ENCODE measurements at places on chromosomes 6 and 20.

GRCh38 chr20:10005885-10006284 is 28.9 kb upstream of the ANKEF1 start:
- no peak for DNase-seq

DNA sequence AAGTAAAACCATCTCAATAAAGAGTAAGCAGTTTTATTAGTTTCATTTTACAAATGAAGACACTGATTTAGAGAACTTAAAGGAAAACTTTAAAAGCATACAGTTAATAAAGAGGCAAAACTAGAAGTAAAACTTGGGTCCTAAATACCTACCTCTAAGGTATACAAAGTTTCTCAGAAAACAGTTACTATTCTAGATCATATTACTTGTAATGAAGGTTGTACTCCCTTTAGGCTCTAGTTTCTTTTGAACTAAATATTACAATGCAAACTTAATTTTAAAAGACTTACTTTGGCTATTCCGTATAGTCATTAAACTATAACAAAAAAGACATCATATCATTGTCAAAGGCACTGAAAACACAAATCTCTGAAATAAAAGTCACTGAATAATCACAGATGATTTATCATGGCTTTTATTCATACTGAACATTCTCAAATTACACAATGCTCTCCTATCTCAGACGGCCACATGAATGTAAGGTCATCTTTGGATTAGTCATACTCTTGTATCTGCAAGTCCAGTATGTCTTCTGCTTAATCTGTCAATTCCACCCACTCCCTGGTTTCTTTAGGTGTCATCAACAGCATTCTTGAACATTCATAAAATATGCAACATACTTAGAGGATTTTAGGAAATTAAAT is 361.6 kb upstream of the RUNX2 start:
- DNase-seq: no peak

GRCh38 chr20:45407067-45407745 is 883 bp upstream of the DBNDD2 start:
- DNase-seq: no peak

DNA sequence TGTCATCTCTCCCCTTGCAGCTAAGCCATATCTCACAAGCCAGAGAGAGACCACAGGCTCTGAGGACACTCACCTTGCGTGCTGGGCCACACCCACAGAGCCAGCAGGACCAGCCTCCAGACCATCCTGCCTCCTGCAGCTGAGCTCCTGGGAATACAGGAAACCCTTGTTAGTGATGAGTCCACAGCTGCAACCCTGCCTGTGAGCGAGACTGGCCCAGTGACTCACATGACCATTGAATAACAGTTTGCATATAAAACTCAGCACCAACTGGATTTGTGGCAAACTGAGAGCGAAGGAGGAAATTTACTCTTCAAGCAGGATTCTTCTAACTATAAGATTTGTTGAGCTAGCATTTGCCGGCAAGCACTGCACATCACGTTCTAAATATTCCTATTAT is 3.0 kb downstream of the THBS2 start:
- no peak for DNase-seq

DNA sequence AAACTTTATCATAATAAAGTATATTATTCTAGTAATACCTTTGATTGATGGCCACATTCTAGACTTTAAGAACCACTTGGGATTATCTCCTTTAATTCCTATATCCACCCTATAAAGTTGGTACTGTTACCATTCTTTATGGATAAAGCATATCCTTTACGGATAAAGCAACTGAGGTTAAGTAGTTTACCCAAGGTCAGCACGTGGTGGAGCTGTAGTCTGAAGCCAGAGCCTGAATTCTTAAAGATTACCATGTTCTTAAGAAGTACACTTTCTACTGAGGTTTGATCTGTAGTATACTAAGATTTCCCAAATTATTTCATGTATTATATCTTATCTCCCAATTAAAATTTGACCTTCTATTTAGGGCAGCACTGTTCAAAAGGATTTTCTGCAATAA is 3.0 kb upstream of the NCOA7 start:
- DNase-seq: no peak

GRCh38 chr6:156783958-156784357 is 6.8 kb downstream of the ARID1B start:
- DNase-seq: no peak

GRCh38 chr20:17995967-17996819 is 27.4 kb downstream of the MGME1 start:
- no peak for DNase-seq

- no peak for DNase-seq
These were observed 43.0 kb downstream of the PRPH2 start for GRCh38 chr6:42679358-42679757.

DNA sequence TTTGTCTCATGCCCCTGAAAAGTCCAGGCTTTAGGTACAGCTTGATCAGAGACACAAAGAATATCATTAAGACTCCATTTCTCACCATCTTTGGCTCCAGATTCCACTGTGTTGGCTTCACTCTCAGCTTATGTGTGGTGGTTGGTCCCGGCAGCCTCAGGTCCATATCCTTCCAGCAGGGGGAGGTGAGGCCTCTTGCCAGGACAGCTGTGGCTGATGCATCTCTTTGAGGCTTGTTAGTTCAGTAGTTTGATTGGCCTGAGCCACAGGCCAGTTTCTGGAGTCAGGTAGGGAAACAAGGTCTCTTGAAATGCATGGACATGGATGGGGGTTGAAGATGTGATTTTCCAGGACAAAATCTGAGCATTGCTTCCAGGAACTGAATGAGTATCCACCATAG is 62.4 kb downstream of the JAG1 start:
- DNase-seq: no peak

DNA sequence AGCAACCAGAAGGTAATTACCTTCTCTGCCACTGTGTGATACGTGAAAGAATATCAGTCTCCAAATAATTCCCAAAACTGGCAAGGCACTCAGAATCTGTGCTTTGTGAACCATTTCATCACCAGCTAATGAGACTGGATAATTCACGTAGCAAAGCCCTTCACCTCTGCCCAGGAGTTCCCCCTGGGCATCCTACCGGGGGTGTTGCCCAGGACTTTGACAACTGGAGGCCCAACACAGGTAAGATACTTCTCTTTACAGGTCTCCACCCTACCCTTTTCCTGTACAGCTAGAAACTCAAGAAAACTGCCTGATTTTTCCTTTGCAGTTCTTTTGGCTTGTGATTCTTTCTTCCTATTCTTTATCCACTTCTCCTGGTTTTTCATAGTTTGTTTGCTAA is 2.7 kb upstream of the CD24 start:
- DNase-seq: no peak

- peak; percentile 13 for DNase-seq
These were observed 26.9 kb downstream of the SPATA2 start for GRCh38 chr20:49888212-49889000.

- no peak for DNase-seq
These were observed 55.2 kb downstream of the SMLR1 start for GRCh38 chr6:130882370-130882769.

GRCh38 chr6:144143878-144144277 is 6.4 kb upstream of the STX11 start:
- DNase-seq: no peak

DNA sequence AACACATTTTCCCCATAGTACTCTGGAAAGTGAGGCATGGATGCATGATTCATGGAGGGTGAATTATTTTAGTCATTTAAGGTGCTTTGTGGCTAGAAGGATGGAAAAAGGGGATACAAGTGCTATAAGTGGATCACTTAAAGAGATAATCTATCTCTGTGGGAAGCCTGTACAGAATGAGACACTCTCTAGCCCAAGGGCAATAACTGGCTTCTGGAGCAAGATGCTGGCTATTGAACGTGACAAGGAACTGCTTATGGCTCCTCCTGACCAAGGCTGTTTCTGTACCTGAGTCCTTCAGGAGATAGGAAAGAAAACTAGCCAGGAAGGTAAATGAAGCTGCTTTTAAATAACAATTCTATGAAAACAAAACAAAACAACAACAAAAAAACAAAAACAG is 590.7 kb downstream of the EYS start:
- no peak for DNase-seq

GRCh38 chr6:21780141-21780540 is 186.6 kb downstream of the SOX4 start:
- no peak for DNase-seq

DNA sequence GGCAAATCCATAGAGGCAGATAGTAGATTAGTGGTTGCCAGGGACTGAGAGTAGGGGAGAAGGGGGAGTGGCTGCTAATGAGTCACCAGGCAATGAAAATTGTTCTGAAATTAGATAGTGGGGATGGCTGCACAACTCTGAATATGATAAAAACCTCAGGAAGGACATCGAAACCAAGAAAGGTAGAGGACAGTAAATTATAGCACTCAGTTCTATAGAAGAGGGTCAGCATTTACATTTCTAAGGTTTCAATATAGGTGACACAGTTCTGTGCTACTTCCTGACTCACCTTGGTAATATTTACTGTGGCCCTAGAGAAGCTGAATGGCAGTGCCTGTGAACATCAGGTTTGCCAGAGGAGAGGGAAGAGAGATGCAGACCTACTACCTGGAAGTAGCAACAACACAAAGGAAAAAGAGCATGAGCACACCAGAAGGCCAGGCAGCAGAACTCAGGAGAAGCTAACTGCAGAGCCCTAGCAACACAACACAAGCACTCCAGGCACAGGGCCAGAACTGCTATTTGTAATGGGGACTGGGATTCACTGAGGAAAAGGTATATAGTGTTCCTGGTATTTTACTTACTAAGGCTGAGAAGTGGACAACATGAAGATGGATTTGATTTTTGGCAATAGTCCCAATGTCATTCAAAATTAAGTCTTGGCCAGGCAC is 75.9 kb downstream of the PLCG1 start:
- no peak for DNase-seq

DNA sequence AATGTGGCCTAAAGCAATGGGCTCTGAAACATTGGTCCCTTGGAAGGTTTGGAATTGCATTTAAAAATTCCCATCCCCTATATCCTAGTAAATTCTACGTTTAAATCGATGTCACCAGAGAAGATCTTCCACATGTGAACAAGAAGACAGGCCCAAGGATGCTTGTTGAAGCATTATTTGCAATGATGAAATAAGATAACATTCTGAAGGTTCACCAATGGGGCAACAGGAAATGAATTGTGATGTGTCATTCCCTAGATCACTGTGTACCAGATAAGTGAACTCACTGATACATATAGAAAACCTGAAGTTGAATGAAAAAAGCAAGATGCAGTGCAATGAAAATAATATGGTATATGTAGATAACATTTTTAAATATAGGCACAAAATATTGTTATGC is 464.3 kb upstream of the BTBD3 start:
- DNase-seq: no peak

- peak; percentile 31 for DNase-seq
These were observed 149.5 kb upstream of the NEDD9 start for GRCh38 chr6:11381801-11382513.

DNA sequence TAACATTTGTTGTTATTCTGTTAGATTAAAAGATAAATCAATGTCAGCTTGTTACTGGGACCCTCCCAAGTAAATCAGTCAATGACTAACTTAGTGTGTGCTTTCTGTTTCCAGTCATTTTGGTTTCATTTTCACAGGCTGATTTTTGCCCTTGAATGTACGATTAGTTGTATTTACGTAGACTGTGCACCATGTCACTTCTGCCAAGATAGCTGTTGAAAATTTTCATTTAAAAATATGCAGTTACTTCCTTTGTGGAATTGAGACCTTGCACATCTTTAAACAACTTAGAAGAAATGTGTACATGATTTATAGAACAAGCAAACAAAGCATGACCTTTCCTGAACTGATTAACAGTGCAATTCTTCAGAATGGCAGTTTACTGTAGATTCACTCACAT is 944.8 kb upstream of the CITED2 start:
- DNase-seq: no peak

- DNase-seq: no peak
These were observed 30.0 kb upstream of the FBXL4 start for GRCh38 chr6:98977671-98978292.

DNA sequence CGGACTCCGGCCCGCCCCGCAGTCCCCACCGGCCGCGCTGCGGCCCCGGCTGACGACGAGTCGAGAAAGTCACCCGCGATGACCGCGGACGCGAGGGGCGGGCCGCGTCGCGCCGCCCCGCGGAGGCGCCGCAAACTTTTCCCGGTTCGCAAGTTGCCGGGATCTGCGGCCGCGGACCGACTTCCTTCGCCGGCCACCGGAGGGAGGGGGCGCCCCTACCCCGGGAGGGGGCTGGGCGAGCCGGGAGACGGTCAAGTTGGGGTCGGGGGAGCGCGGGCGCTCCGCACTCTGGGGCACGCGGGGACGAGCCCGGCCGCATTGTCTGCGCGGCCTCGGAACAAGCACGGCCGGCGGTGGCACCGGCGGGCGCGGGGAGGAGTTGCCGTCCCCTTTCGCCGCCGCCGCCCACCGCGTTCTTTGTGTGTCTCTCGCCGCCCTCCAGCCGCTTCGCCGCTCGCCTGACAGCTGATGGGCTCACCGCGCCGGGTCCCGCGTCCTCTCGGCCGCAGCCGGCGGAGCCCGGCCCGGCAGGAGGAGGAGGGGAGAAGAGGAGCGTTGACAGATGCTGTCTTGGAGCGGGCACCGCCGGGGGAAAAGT is 131.6 kb downstream of the OGFRL1 start:
- DNase-seq: no peak

GRCh38 chr20:21033817-21034216 is 72.3 kb downstream of the LINC00237 start:
- no peak for DNase-seq

GRCh38 chr20:50874758-50875665 is 56.2 kb downstream of the ADNP start:
- no peak for DNase-seq

GRCh38 chr6:150486048-150486447 is 113.6 kb upstream of the PLEKHG1 start:
- no peak for DNase-seq

DNA sequence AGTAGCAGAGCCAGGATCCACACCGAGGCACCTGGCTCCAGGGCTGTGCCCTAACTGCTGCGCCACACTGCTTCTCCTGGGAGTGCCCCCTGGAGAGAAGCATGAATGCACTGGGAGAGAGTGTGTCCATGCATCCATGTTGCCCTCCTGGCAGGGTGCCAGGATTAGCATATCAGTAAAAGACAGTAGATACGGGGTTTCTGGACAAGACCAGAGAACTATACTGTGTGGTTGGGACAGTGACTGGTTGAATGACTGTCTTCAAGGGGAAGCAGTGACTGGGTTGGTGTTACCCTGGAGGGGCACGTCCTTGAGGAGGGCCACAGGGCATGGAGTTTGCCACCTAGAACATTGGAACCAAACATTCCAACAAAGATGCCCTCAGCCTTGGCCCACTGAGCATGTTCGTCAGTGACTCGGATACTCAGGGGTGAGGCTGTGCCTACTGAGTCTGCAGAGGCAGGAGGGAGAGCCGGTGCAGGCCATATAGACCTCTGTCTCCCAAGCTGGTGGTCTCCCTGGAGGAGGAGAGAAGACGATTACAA is 288.8 kb downstream of the CDC5L start:
- DNase-seq: no peak

- no peak for DNase-seq
These were observed 29.3 kb upstream of the SLC23A2 start for GRCh38 chr20:5030348-5031205.

GRCh38 chr6:17032590-17032987 is 69.3 kb upstream of the STMND1 start:
- DNase-seq: no peak

All from stimulated activated CD8-positive, alpha-beta memory T cell treated with anti-CD3 and anti-CD28 coated beads, Interleukin-15, amount 100 ng/mL, for 1 hour (primary cell).